ENCODE measurements at places on chromosomes 2 and 18.
A peak's percentile ranks its signal among the peaks of the same experiment; 100 is the strongest.

DNA sequence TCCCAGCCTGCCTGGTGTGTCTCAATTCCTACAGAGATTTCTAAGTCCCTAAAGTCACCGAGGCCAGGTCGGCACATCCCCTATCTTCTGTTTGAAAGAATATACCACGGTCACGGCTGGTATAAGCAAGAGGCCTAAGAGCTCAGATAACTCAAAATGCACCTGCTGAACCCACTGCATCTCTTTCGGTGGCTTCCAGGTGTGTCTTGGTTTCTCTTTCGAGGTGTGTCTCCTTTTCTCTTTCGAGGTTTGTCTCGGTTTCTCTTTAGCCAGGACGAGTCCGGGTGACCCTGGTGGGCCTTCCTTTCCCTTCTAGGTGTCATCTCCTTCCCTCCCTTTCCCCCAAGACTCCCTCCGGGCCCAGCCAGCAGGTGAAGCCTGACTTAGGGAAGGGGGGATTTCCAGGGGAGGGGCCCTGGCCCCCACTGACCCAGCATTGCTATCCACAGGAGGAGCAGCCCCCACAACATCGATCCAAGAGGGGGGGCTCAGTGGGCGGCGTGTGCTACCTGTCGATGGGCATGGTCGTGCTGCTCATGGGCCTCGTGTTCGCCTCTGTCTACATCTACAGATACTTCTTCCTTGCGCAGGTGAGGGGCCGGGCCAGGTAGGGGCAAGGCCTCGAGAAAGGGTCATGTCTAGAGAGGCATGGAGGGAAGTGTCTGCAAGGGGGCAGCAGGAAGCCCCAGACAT lies 8.4 kb downstream of the ITM2C start:
- DNase-seq: no peak

GRCh38 chr2:33441235-33441810 lies 35.1 kb upstream of the RASGRP3 start:
- peak; percentile 78 for DNase-seq

GRCh38 chr2:112839407-112840067 lies 3.0 kb upstream of the IL1B start:
- DNase-seq: no peak

- peak; percentile 18 for DNase-seq
These were observed 215.4 kb upstream of the NRXN1 start for GRCh38 chr2:51247252-51247805.

GRCh38 chr2:105409717-105410116 lies 10.9 kb upstream of the FHL2 start:
- DNase-seq: peak; percentile 91

GRCh38 chr2:27073782-27074181 lies 2.3 kb upstream of the OST4 start:
- no peak for DNase-seq

- DNase-seq: no peak
These were observed 5.6 kb upstream of the ASB1 start for GRCh38 chr2:238420878-238421694.

- no peak for DNase-seq
These were observed 258.7 kb downstream of the TTC32 start for GRCh38 chr2:19643117-19643518.

All from A172 (cell line).